ENCODE measurements at places on chromosomes 4 and X.

- peak; percentile 71 for DNase-seq
These were observed 100.2 kb upstream of the PGRMC2 start for GRCh38 chr4:128387600-128388351.

DNA sequence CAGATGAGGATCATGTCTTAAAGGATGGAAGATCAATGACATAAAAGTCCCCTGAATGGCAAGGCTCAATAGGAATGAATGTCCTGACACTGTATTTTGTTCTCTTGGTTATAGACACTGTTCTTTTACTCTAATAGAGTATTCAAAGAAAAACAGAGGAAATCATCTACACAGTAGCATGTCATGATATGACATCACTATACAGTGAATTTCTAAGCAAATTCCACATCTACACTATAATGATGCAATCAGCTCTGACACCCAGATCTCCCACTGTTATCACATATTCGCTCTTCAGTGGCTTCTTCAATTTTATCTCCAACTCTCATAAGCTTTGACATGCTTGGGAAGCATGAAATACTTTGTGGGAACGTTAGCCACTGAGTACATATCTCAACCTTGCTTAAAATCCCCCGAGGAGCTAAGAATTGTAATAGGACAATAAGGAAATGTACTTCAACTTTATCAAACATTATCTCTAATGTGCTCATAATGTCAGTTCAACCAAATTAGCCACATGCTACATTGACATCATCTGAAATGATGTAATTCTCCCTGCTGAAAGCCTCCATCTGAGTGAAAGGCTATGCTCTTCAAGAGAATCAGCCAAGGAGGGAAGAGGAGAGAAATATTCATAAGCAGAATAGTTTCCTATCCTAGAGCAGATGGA is 139.6 kb upstream of the PTCHD1 start:
- no peak for DNase-seq

GRCh38 chr4:151942971-151943370 is 182.2 kb upstream of the GATB start:
- no peak for DNase-seq

GRCh38 chr4:135282676-135283075 is 1081.1 kb upstream of the PABPC4L start:
- peak; percentile 24 for DNase-seq

GRCh38 chr4:71607780-71608677 is 175.8 kb downstream of the GC start:
- DNase-seq = peak; percentile 71

DNA sequence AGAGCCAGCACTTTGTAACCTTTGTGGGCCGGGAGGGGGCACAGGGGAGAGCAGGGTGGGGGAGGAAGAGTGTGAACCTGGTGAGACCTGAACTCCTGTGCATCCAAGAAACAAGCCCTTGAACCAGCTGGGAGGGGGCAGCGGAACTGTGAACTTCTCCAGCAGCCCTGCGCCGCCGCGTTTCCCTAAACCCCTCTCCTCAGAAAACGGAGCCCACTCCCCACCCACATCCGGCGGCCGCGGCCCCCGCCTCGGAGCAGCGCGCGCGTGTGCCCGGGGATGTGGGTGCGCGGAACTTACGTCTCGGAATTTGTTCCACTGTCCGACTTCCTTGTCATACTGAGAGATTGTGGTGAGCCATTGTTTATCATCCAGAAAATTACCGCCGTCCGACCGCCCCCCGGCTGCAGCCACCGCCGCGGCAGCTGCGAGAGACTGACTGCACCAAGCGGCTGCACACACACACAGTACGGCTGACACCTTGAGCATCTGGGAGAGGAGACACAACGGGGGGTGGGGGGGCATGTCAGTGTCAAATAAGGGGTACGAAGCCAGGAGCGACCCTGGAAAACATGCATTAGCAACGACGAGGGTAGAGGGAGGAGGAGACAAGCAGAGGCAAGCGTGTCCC is 494 bp downstream of the SPOCK3 start:
- DNase-seq = no peak

DNA sequence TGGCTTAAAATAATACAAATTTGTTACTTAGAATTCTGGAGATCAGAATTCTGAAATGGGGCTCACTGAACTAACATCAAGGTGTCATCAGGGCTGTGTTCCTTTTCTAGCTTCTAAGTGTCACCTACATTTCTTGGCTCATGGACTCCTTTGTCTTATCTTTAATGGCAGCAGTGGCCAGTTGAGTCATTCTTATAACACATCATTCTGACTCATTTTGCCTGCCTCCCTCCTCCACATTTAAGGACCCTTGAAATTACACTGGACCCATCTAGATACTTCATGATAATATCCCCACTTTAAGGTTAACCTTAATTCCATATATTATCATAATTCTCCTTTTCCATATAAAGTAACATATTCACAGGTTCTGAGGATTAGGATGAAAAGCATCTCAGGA is 215.9 kb downstream of the GUCY2F start:
- DNase-seq = no peak

GRCh38 chr4:73822812-73823504 is 13.5 kb upstream of the CXCL6 start:
- DNase-seq = no peak

DNA sequence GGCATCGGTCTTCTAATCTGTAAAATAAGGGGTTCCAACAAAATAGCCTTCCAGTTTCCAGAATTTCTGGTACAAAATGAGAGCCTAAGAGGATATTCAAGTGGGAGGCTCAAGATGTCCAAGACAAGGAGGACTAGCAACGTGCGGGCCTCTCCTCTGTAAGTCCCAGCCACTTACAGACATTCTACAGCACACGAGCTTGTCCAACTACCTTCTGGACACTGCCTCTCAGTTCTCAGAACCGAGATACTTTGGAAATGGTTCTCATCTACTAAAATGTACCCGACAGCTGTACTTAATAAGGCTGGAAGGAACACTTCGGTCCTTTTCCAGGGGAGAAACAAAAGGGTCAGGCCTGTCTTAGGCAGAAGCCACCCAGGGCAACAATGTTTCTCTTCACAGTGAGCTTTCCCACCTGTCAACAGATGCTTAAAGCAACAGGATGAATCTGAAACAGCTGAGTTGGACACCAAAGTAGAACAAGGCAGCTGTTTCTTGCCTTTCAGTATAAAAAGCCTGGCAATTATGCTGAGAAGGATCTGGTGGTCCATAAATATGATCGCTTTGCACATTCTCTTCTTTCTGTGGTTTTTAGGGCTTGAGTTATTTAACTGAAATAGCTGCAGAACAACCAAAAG is 127.0 kb downstream of the HS6ST2 start:
- DNase-seq = no peak

GRCh38 chr4:129455482-129455881 is 359.5 kb downstream of the C4orf33 start:
- no peak for DNase-seq

GRCh38 chrX:619812-620531 is 10.6 kb upstream of the SHOX start:
- peak; percentile 78 for DNase-seq

GRCh38 chr4:8544741-8545438 is 35.3 kb upstream of the GPR78 start:
- DNase-seq = peak; percentile 27

- DNase-seq = peak; percentile 51
These were observed 111.1 kb downstream of the RTL3 start for GRCh38 chrX:78548012-78548411.

GRCh38 chrX:13201605-13202219 is 118.1 kb downstream of the ATXN3L start:
- no peak for DNase-seq

- no peak for DNase-seq
These were observed 41.4 kb upstream of the PHF8 start for GRCh38 chrX:54085666-54086065.

GRCh38 chrX:137573324-137574101 is 7.6 kb downstream of the ZIC3 start:
- no peak for DNase-seq

DNA sequence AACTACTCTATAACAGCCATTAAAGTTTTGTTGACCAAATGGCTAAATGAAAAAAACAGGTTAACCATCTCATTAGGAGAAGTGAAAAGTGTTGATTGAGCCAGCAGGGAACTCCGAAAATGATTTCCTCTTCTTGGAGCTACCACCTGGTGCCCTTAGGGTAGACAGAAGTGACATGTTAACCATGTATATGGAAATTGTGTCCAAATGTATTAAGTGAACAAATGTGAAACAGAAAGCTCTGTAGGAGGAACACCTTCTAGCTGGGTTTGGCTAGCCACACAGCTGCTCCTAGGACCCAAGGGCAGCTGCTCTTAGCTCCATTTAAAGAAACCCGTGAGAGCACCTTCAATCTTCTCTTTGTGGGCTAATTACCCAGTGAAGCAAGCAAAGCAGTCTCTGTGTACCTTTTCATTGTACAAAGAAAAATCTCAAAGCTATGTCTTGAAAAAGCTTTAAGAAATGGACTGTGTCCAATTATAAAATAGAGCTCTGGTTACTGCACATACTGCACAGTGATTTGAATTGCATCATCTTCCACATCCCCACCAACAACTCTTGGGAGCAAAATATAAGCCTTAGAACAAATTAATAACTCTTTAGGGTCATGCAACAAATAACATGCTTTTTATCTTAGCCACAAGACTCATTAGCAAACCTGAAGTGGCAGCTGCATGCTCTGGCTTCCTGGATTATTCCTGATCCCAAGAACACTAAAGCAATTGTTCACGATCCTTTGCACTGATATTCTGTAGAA is 59.2 kb upstream of the PARM1 start:
- no peak for DNase-seq

All from EH (cell line).